ENCODE measurements at places on chromosomes 5 and 9.

DNA sequence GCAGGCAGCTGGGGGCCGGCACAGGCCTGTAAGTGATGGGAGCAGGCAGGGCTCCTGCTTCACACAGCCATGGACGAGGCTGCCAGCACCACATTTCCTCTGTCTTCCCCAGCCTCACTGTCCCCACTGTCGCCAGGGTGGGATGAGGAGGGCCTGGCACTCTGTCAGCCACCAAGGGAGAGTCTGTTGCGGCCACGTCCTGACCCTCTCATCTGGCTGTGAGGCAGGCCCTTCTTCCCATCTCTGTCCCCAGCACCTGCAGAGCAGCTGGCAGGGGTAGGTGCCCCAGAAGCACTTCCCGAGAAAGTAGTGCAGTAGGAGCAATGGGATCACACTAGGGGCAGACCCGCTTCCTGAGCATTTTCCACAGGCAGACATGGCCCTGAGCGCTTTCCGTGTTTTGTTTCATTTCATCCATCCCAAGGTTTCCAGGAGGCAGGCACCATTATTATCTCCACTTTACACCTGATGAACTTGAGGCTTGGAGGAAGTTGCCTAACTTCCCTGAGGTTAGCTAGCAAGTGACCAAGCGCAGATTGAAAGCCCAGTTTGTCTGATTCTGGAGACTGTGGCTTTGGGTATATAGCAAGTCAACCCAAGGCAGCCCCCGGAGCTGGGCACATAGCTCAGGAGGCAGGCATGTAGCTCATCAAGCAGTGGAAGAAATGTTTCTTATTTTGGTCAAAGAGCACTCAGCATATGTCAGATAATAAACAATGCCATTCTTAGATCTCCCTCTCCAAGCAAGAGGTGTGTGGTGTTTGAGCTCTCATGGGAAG, 202.4 kb downstream of the DAB2IP start:
- DNase-seq: no peak

- no peak for DNase-seq
Observed at GRCh38 chr5:127335381-127335780, 44.8 kb downstream of the MEGF10 start.

GRCh38 chr5:149656576-149657182, 73.4 kb upstream of the PPARGC1B start:
- no peak for DNase-seq

DNA sequence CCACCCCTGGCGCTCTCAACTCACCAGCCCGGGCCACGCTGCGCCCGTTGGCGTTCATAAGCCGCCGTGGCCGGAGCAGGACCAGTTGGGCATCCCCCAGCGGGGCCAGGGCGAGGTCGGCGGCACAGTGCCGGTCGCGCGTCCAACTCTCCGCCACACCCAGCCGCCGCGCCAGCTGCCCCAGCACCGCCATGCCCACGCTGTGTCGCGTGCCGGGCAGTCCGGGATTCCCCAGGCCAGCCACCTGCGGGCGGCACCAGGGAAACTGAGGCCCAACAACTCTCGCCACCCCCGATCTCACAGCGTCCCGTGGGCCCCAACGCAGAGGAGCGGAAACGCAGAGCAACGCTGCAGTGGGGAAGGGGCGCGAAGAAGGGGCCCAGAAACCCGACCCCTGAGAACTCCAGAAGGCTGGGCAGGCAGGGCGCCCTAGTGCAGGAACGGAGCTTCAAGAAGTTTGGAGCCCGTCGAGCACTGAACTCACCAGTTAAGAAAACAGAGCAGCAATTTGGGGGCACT, 453 bp downstream of the PTRH1 start:
- no peak for DNase-seq

DNA sequence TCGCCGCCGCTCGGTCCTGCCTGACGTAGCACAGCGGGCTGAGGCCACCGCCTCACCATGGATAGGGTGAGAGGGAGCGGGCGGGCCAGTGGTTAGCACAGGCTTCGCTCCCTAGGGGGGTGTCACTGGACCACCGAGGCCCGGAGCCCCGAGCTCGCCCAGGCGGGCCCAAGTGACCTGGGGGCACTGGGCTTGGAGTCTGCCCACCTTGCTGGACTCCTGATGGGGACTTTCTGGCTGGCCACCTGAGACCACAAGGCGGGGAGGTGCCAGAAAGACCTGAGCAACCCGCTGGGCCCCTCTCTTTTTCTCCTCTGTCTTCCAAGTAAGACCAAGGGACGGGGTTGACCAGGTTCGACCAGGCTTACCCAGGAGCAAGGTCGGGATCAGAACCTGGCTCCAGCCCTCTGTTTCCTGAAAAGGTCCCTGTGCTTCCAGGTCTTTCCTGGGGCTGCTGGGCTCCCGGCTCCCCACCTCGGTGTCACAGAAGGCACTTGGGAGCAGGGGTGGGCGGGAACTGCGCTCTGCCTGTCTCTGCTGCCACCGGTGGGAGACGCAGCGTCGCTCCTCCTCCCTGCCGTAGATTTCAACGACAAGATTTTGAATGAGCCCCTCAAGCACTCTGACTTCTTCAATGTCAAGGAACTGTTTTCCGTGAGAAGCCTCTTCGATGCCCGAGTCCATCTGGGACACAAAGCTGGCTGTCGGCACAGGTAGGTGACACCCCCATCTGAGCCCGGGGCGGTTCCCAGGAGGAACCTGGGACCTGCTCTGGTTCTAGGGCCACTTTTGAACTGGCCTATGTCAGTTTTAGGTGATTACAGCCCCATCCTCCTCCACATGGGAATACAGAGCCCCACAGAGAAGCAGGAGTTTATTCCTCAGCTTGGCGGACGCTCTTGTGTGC, 1.0 kb downstream of the MRPS2 start:
- DNase-seq: no peak

DNA sequence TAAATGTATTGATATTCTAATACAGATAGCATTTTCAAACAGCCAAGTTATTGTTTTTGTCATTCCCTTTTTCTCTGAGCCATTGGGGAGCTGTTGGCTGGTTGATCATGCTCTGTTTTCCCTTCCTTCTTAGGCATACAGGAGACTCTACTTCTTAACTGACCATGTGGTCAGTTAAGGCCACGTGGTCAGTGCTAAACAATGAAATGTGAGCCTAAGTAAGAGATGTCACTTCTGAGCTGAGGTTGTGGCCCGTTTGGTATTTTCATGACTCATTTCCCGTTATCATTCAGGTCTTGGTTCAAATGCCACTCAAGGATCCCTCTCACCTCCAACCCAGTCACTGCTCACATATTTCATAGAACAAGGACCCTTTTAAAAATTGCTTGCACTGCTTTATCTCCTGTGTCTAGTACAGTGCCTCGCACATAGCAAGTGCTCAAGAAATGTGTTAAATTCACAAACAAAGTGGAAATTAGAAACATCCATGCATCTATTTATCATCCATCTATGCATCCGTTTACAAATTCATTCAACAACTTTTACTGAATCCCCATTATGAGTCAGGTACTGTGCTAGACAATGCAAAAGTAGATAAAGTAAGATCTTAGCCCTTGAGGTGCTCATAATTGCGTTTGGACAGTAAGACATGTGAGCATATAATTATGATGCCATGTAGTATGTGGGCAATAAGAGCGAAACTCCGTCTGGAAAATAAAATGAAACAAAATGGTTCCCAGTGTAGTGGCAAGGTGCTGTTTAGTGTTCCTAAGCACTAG, 50.7 kb downstream of the ARRDC3 start:
- DNase-seq: no peak

DNA sequence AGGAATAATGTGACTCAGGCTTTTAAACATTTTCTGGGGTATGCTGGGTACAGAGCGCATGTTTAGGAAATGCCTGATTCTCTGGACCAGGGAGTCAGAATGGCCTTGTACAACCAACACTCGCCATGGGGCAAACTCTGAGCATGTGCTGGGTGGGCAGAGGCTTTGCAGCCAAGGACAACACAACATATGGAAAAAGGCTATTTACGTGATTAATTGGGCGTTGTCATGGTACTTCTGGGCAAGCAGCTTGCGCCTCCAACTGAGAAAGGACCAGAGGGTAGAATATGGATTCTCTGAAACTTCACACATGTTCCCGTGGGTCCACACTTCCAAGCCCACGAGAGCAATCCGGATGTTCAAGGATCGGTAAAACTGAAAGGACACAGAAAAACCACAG, 49.1 kb downstream of the NIPAL4 start:
- no peak for DNase-seq

DNA sequence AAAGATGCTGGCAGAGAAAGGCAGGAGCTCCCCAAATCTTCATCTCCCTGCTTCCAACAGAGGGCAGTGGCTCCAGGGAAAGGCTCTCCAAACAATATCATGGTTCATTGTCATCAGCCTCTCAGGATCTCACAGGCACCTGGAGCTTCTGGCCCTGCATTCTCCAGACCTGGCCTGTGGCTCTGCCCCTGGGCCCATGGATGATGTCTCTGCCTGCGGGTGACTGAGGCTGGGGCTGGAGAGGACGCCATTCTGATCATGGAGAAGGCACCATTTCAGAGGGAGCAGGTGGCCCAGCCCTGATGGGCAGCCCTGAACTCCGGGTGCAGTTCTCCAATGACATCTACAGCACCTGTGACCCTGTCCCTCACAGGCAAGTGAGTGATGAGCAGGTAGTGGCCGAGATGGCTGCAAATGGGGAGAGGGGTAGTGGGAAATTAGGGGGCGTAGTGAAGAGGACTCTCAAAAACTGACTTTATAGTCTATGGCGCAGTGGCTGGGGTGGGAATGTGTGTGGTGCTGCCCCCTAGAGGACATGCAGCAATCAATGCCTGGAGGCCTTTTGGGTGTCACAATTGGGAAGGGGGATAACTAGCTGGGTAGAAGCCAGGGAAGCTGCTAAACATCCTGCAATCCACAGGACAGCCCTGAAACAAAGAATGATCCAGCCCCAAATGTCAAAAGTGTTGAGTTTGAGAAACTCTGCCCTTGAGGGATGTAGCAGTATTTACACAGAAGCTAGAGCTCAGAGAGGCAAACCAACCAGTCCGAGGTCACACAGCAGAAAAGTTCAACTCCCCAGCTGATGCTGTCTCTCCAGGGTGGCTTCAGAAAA, 3.2 kb downstream of the SH3PXD2B start:
- no peak for DNase-seq

- no peak for DNase-seq
Observed at GRCh38 chr5:77224672-77225355, 14.3 kb downstream of the PDE8B start.

GRCh38 chr5:139025651-139026050, 150.5 kb upstream of the LRRTM2 start:
- no peak for DNase-seq

- no peak for DNase-seq
Observed at GRCh38 chr5:88845081-88845697, 37.8 kb downstream of the MEF2C start.

- DNase-seq: no peak
Observed at GRCh38 chr9:93260263-93261066, 76.5 kb downstream of the WNK2 start.

GRCh38 chr9:80951675-80952074, 737.7 kb downstream of the TLE1 start:
- no peak for DNase-seq

DNA sequence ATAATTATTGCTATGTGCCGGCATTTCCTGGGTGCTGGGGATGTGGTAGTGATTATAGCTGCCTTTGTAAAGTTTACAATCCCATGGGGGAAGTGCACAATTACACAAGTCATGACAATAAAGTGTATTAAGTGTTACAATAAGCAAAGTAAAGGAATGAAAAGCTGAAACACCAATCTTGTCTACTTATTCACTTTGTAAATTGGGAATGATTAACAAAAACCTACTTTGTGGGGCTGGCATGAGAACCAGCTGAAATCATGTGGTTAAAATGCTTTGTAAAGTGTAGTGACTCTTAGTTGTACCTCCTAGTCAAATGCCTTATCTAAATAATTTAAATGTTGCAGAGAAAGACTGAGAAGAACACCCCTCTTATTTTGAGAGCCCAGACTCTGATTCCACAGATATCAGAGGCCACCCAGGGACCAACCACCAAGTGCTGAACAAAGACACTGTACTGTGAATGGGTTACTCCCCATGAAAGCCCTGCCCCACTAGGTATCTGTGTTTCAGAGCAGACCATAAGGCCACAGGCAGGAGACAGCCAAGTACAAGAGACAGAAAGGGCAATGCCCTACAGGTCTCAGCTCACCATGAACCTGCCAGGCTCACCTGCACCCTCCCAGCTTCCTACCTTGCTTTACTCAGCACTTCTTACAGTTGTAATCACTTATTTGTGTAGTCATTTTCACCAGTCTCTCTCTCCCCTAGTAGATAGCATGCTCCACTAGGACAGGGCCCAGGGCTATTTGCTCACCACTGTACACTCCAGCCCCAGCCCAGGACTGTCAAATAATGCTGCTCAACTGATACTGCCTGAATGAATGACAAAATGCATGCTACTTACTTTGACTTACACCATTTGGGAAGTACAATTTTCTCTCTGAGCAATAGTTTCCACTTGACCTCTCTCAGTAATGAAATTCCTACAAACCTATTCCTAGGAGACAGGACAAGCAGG, 101.6 kb upstream of the APC start:
- DNase-seq: no peak

- no peak for DNase-seq
Observed at GRCh38 chr5:84197538-84197937, 187.1 kb downstream of the EDIL3 start.

GRCh38 chr9:78756813-78757510, 460.0 kb downstream of the PSAT1 start:
- DNase-seq: no peak

DNA sequence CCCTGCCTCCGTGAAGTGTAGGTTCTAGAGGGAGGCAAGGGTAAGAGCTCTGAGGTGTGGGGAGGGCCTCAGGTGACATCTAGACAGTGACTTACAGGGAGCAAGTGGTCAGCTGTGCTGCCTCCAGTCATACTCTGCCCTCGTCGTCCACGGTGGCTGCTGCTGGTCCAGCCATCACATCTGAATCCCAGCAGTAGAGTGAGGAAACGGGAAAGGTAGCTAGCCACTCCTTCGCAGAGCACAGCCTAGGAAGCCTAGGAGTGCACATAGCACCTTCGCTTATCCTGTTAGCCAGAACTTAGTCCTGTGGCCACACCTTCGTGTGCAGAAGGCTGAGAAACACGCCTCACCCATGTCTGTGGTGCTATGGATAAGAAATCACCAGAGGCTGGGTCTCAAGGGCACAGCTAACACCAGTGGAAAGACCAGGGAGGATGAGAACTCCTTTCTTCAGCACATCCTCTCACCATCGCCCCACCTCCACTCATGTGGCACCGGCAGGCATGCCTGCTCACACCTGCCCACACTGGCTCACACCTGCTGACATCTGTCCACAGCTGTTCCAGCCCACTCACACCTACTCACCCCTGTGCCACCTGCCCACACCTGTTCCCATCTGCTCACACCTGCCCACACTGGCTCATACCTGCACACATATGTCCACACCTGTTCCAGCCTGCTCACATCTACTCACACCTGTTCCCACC, 44.5 kb upstream of the SLC6A19 start:
- no peak for DNase-seq

Measured in CMK (cell line).